Stimulated activated naive CD4-positive, alpha-beta T cell (primary cell): ENCODE measurements at places on chromosomes 3 and 15.
A peak's percentile ranks its signal among the peaks of the same experiment; 100 is the strongest.

DNA sequence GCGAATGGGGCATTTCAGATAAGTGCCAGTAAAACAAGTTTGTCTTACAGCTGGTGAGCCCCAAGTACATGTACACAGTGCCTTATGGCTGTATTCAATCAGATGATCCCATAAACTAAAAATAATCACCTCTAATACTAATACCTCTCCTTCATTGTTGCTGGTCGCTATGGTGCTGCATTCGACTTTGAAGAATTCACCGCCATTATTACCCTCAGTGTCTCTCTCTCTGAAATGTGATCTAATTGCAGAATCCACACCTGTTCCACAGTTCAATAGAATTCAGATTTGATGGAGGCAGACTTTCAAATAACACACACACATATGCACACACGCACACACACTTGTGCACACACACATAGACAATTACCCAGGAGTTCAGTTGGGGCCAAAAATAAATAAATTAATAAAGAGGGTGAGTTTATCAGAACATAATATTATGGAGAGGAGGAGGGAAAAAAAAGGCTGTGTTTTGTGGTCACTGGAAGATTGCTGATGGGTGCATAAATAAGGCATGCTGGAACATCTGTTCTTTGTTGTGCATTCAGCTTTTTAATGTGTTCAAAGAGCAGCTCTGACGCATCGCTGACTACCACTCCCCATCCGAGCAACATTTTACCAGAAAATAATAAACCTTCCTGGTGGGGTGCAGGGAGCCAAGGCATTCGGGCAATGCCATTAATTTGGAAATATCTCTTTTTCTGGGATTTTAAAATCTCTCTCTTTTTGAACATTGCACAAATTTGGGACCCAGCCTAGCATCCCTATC is 235.7 kb downstream of the SATB1 start:
- no peak for DNase-seq

DNA sequence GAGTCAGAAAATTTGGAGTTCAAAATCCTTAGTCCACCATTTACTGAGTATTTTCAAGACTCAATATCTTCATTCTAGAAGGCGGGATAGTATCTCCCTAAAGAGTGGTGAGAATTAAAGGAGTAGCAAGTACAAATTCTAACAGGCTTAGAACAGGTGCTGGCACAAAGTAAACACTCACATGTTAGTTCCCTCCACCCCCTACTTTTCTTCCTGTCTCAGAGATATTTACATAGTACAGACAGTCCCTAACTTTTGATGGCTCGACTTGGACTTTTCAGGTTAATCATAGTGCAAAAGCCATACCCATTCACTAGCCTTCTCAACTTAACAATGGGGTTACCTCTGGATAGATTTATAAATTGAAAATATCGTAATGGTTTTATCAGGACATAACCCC is 476.2 kb upstream of the RASGRP1 start:
- DNase-seq: no peak

DNA sequence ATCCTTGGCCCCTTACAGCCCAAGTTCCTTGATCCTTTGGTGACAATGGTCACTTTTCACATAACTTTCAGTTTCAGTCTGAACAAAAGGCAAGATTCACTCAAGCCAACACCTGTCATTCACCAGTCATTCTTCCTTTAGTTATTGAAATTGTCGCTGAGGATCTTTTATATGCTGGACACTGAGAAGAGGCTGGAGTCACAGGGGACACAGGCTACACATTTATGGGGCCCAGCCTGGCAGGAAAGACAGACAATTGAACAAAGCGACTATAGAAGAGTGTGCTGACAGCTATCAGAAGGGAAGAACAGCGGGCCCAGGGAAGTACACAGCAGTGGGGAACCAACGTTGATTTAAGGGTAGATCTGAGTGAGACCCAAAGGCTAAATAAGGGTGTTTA is 69.8 kb upstream of the PROK2 start:
- no peak for DNase-seq

DNA sequence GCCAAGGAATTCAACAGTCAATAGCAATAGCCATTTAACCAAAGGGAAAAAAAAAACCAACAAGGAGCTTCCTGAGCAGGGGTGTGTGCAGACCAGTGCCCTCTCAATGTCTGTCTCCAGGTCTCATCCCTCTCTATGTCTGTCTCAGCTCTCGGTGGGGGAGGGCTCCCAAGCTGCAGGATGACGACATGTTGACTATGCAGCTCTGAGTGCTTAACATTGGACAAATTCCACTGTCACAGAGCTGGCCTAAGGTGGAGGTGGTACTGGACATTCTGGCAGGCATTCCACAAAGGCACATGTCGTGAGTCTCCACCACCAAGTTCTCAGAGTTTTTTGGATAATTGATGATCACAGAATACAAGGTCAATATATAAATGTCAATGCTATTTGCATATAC is 2.0 kb upstream of the CAPN7 start:
- no peak for DNase-seq

DNA sequence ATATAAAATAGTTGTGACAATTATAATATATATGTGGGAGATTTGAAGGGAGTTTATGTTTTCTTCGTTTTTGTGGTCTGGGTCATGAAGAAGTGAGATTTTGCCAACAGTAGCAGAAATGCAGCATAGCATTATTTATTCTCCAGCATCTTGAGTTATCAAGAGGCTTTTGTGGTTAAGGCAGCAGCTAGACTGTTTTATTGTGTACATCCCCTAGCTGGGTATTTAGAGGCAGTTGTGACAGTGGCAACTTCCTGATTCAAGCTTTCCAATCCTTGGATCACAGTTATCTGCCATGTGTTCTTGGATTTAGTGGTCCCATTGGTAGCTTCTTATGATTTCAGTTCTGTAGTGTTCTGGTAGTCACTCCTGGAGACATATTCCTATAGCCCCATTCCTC is 29.0 kb downstream of the ARIH1 start:
- no peak for DNase-seq

DNA sequence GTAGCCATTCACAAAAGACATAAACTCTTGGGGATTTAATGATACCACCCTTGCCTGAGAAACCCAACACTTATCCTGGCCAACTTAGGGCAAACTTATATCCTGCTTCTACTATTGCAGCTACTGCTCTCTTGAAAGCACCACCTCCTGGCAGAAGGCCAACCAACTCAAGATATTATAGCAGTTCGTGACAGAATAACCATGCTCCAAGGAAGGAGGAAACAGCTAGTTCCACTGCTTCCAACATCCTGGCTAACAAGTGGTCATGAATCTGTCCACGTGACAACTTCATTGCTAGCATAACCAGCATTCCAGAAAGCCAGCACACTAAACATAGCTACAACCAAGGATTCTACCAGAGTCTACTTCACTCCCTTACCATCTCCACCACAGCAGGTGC is 1037.5 kb downstream of the TBL1XR1 start:
- DNase-seq: no peak

- DNase-seq: no peak
These were observed 38.5 kb downstream of the MYO5C start for GRCh38 chr15:52256930-52257733.

GRCh38 chr3:129553719-129554118 is 10.7 kb downstream of the H1-8 start:
- no peak for DNase-seq

- DNase-seq: no peak
These were observed 37.1 kb upstream of the HES1 start for GRCh38 chr3:194098843-194099183.

DNA sequence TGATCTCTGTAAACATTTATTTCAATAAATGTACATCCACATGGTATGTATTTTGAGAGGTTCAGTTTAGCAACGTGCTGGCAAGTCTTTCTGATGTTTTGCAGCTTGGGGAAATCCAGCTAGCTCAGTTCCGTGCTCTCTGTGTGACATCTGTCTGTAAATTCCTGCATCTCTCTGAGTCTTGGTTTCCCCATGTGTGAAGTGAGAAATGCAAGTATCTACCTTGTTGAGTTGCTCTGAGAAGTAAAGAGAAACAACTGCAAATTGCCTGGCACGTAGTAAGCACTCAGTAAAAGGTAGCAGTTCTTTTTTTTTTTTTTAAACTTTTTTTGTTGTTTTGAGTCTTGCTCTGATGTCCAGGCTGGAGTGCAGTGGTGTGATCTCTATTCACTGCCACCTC is 30.2 kb upstream of the MORF4L1 start:
- no peak for DNase-seq

DNA sequence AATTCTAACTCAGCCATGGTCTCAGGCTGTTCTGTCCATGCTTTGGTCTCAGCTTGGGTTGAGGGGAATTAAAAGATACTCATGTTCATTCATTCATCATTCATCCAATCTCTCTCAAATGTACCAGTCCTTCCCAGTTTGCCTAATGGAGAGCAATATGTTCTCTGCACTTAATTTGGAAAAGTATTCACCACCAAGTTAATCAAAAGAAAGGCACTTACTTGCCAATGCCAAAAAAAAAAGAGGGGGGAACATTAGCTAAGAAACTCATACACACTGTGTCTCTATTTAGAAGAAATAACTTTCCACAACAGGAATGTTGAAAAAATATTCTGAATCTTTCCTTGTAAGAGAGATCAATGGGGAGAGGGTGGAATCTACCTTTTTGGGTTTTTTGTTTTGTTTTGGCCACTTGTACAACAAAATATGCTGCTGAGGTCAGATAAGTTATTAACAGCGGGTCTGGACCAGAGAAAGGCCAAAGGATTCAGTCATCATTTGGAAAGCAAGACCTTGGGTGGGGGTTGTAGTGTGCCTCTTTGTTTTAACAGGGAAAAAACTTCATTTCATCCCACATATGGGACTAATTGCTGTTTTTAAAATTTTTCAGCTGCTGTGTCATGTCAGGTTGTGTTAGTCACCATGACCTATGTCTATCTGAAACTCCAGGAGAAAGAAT is 152.3 kb downstream of the FBN1 start:
- DNase-seq: no peak

GRCh38 chr15:91224755-91225380 is 124.8 kb downstream of the SV2B start:
- peak; percentile 8 for DNase-seq

DNA sequence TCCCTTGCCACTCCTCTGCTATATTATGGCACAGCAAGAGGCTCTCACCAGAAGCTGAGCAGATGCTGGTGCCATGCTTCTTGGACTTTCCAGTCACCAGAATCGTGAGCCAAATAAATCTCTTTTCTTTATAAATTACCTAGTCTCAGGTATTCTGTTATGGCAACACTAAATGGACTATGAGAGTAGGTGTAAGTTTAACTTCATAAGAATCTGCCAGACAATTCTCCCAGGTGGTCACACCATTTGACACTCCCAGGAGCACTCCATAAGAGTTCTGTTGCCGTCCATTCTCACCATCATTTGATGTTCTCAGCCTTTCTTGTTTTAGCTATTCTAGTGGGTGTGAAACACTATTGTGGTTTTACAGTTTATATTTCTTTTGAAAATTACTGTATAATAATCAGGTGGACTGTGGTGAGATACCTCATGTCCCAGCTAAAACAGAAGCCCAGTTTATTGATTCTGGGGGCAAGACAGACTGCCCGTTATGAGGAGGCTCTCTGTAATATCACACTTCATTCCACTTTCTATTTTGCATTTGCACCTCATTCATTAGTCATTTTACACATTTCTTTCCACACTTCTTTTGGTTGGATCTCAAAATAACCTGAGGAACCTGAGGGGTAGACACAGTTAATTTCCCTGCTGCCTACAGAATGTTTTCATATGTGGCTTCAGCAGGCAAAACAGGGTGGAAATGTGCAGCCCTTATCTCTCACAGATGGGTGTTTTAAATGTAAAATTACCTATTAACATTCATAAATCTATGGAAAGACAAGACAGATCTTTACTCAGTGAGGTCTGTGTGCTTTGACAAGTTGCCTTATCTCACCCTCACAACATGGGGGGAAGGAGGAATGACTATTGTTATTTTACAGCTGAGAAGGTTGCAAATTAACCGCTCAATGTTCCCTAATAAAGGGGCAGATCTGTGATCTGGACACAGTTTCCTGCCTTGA is 42.1 kb downstream of the CDCP1 start:
- DNase-seq: no peak

DNA sequence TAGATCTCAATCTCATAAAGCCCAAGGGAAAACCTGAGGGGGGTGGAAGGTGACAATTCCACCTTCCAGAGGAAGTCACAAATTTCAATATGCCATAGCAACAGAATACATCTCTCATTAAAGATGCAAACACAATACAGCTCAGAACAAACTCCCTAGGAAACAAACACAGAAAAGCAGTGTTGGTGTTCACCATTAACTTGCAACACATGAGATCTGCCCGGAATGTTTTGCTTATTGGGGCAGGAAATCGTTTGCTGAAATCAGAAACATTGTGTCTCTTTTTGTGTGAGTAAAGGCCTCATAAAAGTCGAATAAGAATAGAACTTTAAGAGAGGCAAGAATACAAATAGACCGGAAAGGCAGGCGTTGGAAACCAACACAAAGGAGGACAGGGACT is 5.8 kb upstream of the RYR3 start:
- DNase-seq: no peak

DNA sequence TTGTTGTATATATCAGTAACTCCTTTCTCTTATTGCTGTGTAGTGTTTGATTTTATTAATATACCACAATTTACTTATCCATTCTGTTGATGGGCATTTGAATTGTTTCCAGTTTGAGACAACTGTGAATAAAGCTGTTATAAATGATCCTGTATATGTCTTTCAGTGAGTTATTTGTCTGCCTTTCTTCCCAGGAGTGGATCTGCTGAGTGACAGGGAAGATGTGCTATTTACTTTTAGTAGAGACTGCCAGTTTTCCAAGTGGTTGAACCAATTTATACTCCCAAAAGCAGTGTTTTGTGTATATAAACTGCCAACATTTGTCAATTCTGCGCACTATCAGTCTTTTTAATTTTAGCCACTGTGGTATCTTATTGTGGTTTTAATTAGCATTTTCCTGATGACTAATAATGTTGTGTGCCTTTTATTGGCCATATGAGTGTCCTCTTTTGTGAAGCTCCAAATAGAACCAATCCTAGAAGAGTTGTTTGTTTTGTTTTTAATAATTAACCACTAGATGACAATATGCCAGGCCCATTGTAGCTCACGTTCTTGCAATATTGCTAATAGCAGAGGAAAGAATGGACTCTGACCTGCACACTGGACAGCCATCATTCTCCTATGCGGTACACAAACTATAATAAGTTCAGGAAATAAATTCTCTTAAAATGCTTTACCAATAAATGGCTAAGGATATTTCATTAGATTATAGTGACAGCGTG is 25.3 kb downstream of the TRANK1 start:
- DNase-seq: no peak

- DNase-seq: no peak
These were observed 39.4 kb downstream of the CHST14 start for GRCh38 chr15:40510201-40510600.

GRCh38 chr3:7585052-7585451 is 724.1 kb downstream of the GRM7 start:
- DNase-seq: no peak

DNA sequence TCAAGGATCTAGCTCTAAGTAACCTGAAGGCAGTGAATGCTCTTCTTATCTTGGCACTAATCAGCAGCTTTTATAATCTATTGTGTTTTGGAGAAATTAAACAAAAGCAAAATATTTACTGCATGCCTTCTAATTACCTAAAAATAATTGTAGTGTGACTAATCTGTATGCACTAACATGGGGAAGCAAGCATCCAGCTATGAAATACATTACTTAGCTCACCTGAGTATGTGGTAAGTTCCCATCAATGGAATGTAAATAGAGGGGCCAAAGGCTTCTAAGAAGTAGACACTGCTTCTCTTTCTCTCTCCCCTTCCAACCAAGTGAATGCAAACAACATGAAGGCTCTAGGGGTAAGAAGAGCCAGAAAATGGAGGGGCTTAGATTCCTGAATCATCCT is 165.6 kb downstream of the STAG1 start:
- no peak for DNase-seq

GRCh38 chr3:12357456-12357855 is 68.6 kb downstream of the PPARG start:
- DNase-seq: no peak
